Activated CD4-positive, alpha-beta T cell treated with anti-CD3 and anti-CD28 coated beads, Interleukin-2, Interleukin-4, amounts not matched to agents 100 ng/mL and 50 ng/mL, durations not matched to agents 16 hours and 8 hours (primary cell): ENCODE measurements at places on chromosomes 2 and 18.

DNA sequence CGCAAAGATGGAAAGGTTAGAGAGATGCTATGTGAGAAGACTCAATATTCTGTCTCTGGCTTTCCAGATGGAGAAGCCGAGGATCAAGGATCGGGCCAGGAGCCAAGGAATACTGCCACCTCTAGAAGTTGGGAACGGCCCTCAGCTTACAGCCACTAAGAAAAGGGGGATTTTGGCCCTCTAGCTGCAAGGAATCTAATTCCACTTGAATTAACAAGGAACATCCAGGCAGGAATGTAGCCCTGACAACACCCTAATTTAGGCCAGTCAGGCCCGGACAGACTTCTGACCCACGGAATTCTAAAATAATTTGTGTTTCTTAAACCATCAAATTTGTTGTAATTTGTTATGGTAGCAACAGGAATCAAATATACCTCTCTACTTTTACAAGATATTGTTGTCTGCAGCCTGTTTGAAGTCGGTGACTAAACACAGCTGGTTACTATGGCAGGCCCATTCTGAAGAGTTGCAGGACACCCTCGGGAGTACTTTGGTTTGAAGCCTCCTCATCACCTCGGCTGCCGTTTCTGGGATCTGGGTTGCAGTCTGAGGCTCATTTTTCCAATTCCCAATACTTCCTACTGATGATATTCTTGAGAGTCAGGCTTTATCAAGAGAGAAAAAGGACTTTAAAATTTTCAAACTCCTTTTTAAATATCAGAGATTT lies 1131.2 kb downstream of the TSN start:
- DNase-seq, result no peak

DNA sequence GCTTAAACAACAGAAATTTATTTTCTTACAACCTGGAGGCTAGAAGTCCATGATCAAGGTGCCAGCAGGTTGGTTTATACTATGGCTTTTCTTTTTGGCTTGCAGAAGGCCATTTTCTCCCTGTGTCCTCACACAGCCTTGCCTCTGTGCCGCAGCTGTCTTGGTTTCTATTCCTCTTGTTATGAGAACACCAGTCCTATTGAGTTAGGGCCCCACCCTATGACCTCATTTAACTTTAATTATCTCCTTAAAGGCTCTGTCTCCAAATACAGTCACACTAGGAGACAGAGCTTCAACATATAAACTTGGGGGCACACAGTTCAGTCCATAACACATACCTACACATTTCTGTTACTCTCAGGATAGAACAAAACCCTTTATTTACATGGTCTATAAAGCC lies 17.3 kb upstream of the RHOB start:
- DNase-seq, result no peak

- DNase-seq, result no peak
These were observed 271.9 kb downstream of the MYT1L start for GRCh38 chr2:2059199-2059598.

GRCh38 chr2:128490881-128491691 lies 172.4 kb upstream of the HS6ST1 start:
- no peak for DNase-seq

- DNase-seq, result no peak
These were observed 335.0 kb upstream of the KCNH7 start for GRCh38 chr2:163173591-163173990.
